Left ventricle myocardium superior (tissue), 1 donor: ENCODE measurements at places on chromosomes 6 and 20.

DNA sequence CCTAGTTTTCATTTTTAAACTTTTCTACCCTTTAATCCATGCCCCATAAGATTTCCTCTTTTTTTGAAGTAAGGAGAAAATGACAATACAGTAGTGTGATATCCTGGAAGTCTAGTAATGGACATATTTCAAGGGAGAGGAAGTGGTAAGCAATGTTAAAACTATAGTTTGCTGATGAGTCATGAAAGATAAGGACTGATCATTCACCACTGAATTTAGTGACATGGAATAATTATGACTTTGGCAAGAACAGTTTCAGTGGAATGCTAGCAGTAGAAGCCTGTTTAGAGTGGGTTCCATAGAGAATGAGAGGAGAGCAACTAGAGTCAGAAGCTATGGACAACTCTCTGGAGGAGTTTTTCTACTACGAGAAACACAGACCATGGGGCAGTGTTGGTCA, 24.9 kb upstream of the SLC2A12 start:
- DNase-seq: no peak

GRCh38 chr6:162026031-162026430, 701.5 kb downstream of the PRKN start:
- no peak for DNase-seq

- no peak for DNase-seq
Observed at GRCh38 chr6:125888989-125889656, 67.4 kb upstream of the HINT3 start.

DNA sequence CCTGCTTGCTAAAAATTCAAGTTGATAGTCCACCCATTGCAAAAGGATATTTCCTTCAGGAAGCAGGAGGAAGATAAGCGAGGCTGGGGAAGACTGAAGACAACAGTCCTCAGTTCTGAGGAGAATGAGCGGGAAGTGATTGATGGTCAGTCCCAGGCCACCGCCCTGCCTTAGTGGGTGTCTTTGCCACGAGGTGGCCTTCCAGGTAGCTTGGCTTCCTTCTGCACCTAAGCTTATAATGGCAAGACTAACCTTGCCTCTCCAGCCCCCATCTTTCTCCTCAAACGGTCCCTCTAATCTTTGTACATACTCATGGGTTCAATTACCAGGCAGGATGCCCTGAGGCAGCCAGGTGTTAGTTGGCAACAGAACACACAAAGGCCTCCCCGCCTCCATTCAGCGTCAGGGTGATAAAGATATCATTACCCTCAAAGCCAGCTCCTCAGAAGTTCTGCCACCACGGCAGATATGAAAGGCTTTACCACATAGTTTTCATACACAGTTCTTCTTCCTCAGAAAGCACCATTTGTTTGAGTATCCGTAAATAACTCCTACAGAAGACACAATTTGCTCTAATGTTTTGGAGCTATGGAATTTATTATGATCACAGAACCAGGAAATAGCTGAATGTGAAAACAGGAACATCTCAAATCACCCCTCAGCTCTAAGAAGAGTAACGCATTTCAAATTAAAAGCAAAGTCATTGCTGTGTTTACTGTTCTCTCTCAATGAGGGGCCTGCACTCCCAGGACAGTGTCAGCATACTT, 249.4 kb downstream of the ATXN1 start:
- DNase-seq: no peak

DNA sequence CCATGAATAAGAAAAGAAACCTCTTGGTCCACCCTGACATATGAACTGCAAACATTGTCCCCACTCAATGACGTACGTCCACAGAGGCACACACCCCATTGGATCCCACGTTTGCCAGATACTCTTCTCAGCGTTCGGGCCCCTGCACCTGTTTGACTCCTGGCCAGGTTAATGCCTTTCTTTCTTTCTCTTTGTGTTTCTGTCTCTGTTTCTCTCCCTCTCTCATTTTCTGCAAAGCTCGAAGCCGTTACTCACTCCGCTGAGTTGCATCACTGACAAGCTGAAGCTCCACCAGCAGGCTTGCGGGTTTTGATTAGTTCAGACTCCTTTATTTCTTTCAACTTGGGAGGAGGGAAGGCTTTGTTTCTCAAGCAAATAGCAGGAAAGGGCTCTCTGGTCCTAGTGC, 135.5 kb upstream of the SUPT3H start:
- no peak for DNase-seq

DNA sequence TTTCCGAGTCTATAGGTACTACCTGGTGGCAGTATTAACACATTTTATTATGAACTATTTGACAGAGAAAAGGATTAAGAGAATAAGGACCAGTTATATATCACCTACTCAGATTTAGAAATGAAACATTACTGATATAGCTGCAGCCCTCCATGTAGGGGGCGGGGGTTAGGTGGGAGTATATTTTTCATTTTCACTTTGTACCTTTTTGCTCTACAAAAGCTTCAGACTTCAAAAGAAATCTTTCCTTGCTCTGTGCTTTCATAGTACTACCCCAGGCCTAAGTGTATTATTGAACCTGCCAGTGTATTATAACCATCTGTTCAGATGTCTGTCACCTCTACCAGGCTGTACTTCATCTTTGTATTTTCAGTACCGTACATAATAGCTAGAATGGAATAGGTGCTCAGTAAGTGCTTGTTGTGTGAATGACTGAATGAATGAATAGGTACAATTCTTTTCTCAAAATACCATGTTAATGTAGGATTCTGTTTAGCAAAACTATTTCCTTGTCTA, 43.0 kb downstream of the CDKAL1 start:
- DNase-seq: no peak

- no peak for DNase-seq
Observed at GRCh38 chr6:153966001-153966400, 73.0 kb upstream of the OPRM1 start.

DNA sequence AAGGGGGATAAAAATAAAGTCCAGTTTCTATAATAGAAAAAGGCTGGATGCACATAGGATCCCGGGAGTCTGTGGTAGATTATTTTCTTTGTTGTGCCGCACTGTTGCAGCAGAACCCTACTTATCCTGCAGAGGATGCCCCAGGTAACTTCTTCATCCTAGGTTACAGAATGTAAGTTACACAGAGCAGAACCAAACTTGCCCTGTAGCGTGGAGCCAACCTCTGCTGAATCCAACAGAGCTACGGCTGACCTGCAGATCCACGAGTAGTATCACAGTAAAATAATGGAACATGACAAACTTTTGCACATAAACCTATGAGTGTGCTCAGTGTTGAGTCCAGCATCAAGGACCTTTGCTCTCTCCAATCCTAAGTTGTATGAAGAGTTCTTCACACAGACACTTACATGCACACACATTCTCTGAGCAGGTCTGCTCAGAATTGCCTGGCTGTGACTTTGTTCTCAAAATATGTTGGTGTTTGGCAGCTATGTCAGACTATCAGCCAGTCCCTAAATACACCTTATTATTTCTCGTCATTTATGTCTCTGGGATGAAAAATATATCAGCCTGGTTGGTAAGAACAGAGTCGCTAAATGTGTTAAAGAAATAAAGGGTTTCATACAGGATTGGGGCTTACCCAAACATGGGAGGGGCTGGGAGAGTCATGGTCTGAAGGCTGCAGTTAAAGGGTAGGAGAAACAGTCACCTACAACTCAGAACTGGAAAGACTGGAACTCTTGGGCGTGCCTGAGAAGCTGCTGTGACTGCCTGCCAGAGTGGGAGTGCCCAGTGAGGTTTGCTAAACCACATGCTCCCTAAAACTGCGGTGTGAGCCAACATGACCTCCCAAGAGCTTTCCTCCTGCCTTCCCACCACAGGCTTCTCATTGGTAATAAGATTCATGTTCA, 165.1 kb upstream of the SLC24A3 start:
- peak; percentile 71 for DNase-seq

DNA sequence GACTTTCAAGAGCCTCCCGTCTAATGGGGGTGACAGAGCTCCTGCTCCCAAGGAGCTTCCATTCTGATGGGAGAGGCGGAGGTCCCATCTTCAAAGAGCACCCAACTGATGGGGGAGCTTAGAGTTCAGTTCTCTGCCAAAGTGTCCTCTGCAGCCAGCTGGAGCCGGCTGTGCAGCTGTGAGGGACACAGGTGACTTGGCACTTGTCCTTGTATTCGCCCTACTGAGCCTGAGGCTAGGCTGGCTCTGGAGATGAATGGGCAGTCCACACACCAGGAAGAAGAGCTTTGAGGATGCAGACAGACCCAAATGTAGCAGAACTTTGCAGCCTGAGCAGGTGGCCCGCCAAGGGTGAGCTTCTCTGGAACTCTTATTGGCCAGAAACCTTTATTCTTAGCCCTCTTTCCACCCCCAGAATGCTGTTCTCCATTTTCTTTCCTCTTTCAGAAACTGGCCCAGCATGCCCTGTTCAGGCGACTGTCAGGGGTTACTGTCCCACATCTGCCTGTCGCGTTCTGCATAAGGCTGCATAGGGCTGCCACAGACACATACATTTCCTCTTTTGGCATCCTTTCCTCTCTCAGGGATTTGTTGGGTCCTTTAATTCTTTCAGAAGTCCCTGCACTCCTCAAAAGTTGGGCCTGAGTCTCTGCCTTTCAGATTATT, 108.7 kb upstream of the LRFN2 start:
- no peak for DNase-seq

DNA sequence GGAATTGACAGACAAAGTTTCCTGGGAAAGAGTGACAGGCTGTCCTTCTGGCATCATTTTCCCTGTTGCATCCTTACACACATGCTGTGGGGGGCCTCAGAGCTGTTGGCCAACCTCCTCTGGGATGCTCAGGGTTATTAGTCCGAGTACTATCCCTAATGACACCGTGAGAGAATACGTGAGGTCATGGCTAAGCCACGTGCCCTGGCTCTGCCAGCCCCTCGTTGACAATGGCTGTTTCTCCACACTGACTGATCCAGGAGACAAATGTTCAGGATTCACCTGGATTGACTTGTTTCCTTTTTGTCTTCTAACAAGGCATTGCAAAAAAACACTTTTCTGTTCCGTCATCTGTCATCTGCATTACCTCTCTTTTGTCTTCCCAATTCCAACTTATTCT, 604.6 kb downstream of the TFAP2A start:
- DNase-seq: no peak

DNA sequence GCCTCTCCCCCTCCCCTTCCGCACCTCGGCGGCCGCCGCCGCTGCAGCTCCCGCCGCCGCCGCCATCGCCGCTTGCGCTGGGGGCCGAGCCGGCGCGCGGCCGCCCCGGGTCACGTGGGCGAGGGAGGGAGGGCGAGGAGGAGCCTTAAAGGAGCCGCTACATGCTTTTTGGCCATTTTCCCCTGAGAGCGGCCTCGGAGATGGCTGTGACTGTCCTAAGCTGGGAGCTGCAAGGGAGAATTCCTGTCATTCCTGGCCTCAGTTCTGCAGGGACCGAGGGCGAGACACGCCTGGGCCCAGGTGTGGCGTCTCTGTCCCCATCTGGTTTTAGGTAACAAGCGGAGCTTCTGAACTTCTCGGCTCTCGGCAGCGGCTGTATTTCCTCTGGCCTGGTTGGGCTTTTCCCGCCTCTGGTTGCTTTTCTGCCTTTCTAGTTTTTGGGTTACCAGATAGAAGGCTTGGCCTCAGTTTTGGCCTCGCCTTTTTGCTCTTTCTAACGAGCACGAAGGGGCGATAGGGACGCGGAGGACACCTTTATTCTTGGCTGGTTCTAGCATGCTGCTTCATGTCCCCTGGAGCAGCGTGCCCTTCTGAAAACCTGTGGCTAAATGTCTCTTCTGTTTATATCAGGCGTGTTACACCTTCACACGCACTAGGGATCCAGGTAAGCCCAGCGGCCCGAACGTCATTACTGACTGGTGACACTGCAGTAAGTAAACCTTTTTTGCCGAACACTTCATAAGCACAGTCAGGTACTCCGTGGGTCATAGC, at the start of gene EHMT2:
TSS of gene EHMT2 (minus strand) at position 87 of the 771 bp plus-strand sequence. CDS start at position 66, 21 bp downstream.
- DNase-seq: peak; percentile 89

DNA sequence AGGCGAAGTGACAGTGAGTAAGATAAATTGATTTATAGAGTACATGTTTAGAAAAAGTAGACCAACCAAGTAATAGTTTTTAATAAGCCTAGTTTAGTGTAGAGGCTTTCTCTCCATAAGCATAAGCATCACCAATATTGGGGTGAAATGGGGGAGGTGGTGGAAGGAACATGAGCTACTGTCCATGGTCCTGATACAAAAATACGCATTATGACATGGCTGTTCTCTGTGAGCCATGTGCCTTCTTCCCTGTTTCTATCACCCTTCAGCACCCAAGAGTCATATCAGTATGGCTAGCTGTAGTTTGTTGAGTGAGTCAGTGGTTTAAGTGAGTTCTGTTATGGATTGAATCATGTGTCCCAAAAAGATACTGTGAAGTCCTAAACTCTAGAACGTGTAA, 150.8 kb downstream of the EDN1 start:
- no peak for DNase-seq

GRCh38 chr20:57893366-57893999, 183.7 kb upstream of the PMEPA1 start:
- no peak for DNase-seq

DNA sequence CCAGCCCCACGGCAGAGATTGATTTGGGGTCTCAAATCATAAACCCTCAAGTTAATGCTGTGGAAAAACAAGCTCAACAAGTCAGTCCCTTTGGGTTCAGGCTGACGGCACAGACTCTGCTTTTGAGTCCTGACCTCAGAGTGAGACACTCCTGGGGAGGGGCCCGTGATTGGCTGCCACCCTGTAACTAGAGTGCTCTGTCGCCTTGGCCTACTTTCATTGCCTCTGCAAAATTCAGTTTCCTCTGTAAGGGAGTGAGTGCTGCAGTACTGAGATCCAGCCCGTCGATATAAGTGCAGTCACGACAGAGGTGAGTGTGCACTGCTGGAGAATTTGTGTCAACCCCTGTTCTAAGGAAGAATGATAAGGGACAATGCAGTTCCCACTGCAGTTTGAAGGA, 105.6 kb downstream of the ANKS1A start:
- DNase-seq: no peak

DNA sequence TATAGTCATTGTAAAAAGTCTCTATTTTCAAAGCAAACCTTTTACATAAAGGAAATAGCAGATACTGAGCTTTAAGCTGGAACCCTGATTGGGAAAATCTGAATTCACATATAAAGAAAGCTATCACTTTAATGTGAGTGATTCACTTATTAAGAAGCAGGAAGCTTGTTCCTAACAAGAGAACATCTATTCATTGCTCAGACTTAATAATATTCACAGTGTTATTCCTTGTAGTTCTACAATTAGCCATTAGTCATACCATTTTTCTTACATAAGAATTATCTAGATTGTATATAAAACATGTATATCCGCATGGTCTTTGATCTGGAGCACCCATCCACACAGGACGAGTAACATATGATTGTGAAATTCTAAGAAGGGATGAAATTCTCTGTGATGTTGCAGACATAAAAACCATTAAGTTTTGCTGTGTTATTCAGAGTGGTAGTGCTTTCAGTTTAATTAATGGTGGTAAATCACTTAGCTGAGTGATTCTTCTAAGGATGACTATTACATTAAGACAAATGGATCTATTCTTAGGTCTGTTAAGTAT, 71.1 kb upstream of the FOXQ1 start:
- no peak for DNase-seq
